ENCODE measurements at places on chromosomes 13 and 19. TPM values are rescaled to one million over a fixed set of nuclear protein-coding genes. Genes with fewer than 3 reads are reported as not detected.

Gene CFD
- polyA plus RNA-seq: 3.9 TPM

Gene ZNF98
- 5.8 TPM for polyA plus RNA-seq

Gene ALKBH6
- 14.0 TPM for polyA plus RNA-seq

Gene PPM1N
- polyA plus RNA-seq: 0.21 TPM

Gene CABP5
- not detected for polyA plus RNA-seq

Gene C19orf67
- 0.11 TPM for polyA plus RNA-seq

Gene PNMA8B
- 4.9 TPM for polyA plus RNA-seq

Gene CLEC11A
- polyA plus RNA-seq: 18.5 TPM

Gene FFAR3
- 0.20 TPM for polyA plus RNA-seq

Gene PLIN3
- polyA plus RNA-seq: 50.9 TPM

Gene HPN
- 117 TPM for polyA plus RNA-seq

Gene WDR87
- polyA plus RNA-seq: not detected

Gene SRRM5
- polyA plus RNA-seq: 0.70 TPM

Gene LRRC8E
- 3.0 TPM for polyA plus RNA-seq

Gene RB1
- polyA plus RNA-seq: 43.4 TPM

Gene CLDN10
- polyA plus RNA-seq: 112 TPM

Gene SPIB
- 0.97 TPM for polyA plus RNA-seq

Gene KIR3DL2
- not detected for polyA plus RNA-seq

Gene PPP1R12C
- polyA plus RNA-seq: 66.4 TPM

Gene PCP2
- 0.83 TPM for polyA plus RNA-seq

Gene PSG6
- polyA plus RNA-seq: not detected

Gene ACTMAP
- 15.1 TPM for polyA plus RNA-seq

Gene COL5A3
- polyA plus RNA-seq: 0.96 TPM

Gene TNPO2
- polyA plus RNA-seq: 79.3 TPM

Gene LHB
- 0.29 TPM for polyA plus RNA-seq

Gene CTXN1
- 12.7 TPM for polyA plus RNA-seq

Gene ZNF132
- polyA plus RNA-seq: 14.0 TPM

Gene SIAH3
- polyA plus RNA-seq: 0.69 TPM

Data from renal cortex interstitium (tissue), 15 donors.